ENCODE measurements at places on chromosomes 13 and 19.

DNA sequence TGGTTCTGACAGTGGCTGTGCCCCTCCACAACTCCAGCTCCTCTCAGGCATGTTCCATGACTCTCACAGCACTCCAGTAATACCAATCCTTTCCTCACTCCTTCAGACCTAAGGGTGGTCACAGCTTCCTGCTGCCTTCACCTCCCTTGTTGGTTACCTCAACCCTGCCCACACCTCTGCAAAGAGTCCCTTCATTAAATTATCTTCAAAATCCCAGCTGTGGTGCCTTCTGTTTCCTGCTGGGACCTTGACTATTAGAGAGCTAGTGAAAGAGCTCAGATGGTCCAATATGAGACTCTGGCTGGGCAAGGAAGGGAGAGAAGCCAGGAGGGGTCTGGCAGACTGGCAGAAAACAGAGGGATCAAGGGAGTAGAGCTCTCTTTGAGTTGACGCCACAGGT is 26.1 kb downstream of the DEDD2 start:
- H3K4me1 ChIP-seq = peaks cover 33% of the 10 kb centered on the region
- H3K27ac ChIP-seq = no peak overlapping the region
- DNase-seq = no peak
- H3K36me3 ChIP-seq = peaks cover 4% of the 10 kb centered on the region
- no peak overlapping the region for H3K4me3 ChIP-seq

DNA sequence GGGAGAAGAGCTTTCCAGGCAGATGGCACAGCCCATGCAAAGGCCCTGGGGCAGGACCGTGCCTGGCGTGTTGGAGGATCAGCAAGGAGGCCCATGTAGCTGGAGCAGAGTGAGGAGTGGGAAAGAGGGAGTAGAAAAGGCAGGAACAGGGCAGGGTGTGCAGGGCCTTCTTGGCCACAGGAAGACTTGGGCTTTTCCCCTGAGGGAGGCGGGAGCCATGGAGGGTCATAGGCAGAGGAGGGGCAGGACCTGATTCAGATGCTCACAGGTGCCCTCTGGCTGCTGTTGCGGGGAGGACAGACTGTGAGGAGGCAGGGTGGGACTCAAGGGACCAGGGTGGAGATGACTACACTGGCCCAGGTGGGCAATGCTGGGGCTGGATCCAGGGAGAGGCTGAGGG is 13.8 kb upstream of the PTPRS start:
- H3K36me3 ChIP-seq = no peaks in the 10 kb centered on the region
- DNase-seq = no peak
- H3K27me3 ChIP-seq = peaks cover 79% of the 10 kb centered on the region
- H3K4me3 ChIP-seq = no peak overlapping the region

- no peaks in the 10 kb centered on the region for H3K27me3 ChIP-seq
- H3K27ac ChIP-seq = no peak overlapping the region
- DNase-seq = no peak
- no peaks in the 10 kb centered on the region for H3K36me3 ChIP-seq
These were observed 397.0 kb downstream of the KLF12 start for GRCh38 chr13:73737214-73737613.

- H3K27me3 ChIP-seq = no peaks in the 10 kb centered on the region
- no peak for DNase-seq
- H3K27ac ChIP-seq = peak overlapping the region; percentile 29
- H3K36me3 ChIP-seq = no peaks in the 10 kb centered on the region
- peaks cover 6% of the 10 kb centered on the region for H3K4me1 ChIP-seq
These were observed 46.5 kb upstream of the RCBTB2 start for GRCh38 chr13:48579165-48579918.

DNA sequence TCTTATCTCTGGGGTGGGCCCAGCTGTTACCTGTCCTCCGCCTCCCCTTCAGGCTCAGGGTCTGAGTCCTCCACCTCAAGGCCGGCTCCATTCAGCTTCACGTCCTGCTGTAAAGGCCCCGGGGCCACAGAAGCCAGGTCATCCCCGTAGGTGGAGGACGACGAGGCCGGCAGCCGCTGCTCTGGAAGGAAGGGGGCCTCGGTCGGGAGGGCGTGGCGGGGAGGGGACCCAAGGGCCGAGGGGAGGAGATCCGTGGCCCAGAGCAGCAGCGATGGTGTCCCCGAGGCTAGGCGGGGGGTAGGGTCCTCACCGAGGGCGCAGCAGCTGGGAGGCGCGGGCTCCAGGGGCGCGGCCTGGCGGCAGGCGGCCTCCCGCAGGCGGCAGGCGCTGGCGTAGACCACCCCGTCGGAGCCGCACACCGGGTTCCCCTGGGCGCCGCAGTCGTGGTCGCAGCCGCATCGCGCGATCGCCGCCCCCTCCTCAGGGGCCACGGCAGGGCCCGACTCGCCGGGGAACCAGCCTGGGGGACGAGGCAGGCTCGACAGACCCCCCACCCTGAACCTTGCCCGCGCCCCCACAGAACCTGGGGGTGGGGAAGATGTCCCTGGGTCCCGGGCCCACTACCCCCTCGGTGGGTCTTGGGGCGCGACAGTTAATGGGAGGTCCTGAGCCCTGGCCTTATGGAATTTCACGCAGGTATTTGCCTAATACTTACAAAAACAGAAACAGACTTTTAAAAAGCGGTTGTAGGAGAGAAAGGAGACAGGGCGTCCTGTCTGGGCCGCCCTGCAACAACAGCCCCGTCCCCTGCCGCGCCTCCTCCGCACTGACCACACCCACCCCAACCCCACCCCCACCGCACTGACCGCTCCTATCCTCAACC is 7.6 kb downstream of the F2RL3 start:
- peak overlapping the region; percentile 32 for H3K4me3 ChIP-seq
- DNase-seq = no peak
- H3K27ac ChIP-seq = peak overlapping the region; percentile 62
- H3K27me3 ChIP-seq = no peaks in the 10 kb centered on the region
- no peaks in the 10 kb centered on the region for H3K36me3 ChIP-seq

- peak within 1 kb of the TSS; percentile 75 for H3K4me3 ChIP-seq
- peak; percentile 96 for DNase-seq
These were observed at the start of gene KBTBD6 for GRCh38 chr13:41132512-41133152. TSS of gene KBTBD6 (minus strand) at chr13:41132802. CDS start at chr13:41132511, 291 bp downstream.

DNA sequence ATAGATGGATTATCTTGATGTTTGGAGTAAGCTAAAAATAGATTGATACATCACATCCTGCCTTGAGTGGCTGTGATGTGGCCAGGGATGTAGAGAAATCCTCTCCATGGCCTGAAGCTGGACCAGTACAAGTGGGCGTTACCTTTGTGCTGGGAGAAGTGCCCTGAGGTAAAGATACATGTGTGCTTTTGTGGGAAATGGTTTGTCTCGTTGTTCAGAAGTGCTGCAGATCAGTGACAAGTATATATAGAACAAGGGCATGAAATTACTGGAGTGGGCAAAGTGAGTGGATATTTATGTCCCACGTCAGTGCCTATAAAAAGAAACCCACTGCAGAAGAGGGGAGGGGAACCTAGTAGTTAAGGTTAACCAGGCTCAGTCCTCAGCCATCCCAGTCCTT is 12.2 kb upstream of the ZNF304 start:
- H3K4me3 ChIP-seq = no peak overlapping the region
- DNase-seq = no peak
- H3K4me1 ChIP-seq = no peaks in the 10 kb centered on the region

DNA sequence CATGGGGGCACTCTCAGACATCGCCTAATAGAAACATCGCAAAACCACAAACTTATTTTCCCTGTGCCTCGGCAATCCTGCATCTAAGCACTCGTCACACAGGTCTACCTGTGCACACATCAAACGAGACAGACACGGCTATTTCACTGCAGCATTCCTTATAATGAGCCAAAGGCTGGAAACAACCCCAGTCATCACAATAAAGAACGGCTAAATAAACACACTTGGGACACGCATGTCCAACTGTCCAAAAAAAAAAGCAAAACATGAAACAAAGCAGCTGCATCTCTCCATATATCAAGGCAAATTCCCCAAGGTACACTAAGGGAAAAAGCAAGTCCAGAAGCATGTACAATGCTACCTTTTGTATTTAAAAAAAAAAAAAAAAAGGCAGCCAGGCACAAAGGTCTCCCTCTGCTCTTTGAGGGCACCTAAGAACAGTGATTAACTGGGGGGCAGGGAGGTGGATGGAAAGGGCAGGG is 27.2 kb upstream of the CCNP start:
- H3K36me3 ChIP-seq = no peaks in the 10 kb centered on the region
- H3K27me3 ChIP-seq = no peaks in the 10 kb centered on the region
- DNase-seq = no peak
- H3K27ac ChIP-seq = no peak overlapping the region
- no peaks in the 10 kb centered on the region for H3K4me1 ChIP-seq
